Heart left ventricle (tissue), 16 donors: ENCODE measurements at places on chromosomes 6 and 20. TPM values are rescaled to one million over a fixed set of nuclear protein-coding genes. Genes with fewer than 3 reads are reported as not detected.

DNA sequence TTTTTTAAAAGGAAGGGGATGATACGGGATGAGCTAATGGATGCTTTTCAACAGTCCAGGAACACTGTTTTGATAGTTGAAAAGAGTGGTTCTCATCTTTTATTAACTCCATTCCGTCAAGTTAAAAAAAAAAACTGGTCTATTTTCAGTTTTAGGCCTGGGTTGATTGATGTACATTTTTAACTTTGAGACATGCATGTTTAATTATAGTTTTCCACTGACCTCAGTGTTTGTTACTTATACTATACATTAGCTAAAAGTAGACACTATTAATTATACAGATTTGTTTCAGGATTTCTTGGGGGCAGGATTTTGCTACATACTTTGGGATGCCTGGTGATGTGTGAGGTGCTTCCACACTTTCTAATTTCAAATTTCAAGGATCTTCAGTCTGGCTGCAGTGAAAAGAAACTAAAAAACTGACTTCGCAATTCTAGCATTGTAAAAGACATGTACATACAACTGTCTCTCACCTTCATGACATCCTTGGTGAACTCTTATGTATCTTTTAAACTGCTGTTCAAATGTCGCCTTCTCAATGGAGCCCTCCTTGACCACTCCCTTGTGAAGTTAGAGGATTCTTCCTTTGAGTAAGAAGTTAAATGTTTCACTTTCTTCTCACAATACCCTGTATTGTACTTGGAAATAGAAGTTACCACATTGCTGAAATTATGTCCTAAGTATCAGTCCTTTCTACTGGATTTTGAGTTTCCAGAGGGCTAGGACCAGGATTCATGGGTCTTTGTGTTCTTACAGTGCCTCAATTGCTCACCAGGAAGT is 101.7 kb downstream of the TSHZ2 start:
- no peak for DNase-seq

DNA sequence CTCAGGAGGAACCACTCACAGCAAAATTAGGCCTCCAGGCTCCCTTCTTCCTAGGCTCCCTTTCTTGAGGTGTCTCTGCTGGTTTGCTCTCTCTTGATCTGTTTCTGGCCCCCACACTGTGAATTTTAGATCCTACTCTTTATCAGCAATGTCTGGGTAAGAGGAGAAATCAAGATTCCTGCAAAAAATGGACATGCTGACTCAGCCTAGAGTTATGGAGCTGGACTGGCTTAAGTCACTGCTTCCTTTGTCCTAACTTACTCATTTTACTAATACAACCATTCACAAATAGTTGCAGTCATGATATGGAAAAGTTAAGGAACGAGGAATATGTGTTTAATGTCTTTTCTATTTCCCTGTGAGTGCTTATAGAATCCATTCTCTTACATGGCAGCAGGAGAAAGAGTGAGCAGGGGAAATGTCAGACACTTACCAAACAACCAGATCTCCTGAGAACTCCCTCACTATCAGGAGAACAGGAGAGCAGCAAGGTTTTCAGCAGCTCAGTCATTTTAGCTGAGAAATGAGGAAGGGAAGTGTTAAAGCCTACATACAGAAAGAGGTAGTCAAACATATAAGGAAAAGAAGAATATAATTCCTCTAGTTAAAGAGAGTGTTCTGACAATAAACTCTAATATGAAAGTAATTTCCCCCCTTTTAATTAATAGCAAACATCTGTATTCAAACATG is 160.8 kb downstream of the PDE7B start:
- DNase-seq = no peak

Gene GPR63
- 0.34 TPM for polyA plus RNA-seq

DNA sequence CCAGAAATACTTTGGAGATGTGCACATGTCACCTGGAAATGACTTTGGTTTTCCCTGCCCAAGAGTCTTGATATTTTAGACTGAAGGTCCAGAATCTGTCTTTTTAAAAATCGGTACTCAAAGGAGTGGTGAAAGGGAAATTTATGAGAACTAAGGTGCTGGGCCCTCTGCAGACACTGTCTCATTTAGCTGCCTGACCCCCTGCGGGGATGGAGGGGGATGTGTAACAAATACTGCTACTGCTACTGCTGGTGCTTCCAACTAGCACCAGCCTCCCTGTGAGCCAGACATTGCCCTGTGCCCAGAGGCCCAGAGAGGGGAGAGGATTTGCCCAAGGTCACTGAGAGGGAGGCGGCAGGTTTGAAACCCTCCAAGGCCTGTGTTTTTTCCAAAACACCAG is 7.0 kb downstream of the SCRT2 start:
- no peak for DNase-seq

DNA sequence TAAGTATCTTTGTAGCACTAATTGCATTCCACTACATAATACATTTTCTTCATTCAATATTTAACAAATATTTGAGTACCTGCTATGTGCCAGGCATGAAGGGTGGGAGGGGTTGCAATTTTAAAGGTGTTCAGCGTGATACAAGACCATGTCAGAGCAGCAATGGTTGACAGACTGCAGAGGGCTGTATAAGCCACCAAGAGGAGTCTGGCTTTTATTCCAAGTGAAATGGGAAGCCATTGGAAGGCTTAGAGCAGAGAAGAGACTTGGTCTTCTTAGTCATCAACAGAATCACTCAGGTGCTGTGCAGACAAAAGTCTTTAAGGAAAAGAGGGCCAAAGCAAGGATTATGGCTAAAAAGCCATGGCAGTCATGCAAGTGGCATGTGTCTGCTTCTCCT is 360.8 kb upstream of the ARID1B start:
- no peak for DNase-seq

- no peak for DNase-seq
Observed at GRCh38 chr20:1474817-1475603, 8.4 kb upstream of the NSFL1C start.

GRCh38 chr6:144248476-144249301 is 36.4 kb upstream of the UTRN start:
- DNase-seq = no peak

GRCh38 chr6:110295451-110296165 is 62.5 kb downstream of the METTL24 start:
- no peak for DNase-seq

DNA sequence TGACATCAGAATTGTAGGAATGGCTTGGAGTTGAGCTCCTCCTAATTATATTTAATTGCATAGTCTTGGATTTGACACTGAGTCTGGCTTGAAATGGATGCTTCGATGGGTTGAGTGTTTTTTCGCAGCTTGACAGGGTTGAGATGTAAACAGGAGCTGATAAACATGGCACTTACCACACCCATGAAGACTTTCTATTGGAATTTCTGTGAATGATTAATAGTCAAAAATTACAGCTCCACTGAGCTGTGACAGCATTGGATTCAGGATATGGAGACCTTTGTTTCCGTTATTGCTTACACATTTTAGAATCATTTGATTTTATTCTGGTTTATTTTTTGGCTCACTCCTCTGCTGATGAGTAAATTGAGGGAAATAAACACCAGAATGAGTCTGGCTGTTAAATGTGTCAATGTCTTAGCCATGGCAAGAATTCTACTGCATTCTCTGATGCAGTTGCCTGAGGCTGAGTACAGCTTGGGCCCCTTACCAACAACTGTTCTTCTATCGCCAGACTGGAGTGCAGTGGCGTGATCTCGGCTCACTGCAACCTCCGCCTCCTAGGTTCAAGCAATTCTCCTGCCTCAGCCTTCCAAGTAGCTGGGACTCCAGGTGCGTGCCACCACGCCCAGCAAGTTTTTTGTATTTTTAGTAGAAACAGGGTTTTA is 128.1 kb upstream of the DOK5 start:
- DNase-seq = no peak

DNA sequence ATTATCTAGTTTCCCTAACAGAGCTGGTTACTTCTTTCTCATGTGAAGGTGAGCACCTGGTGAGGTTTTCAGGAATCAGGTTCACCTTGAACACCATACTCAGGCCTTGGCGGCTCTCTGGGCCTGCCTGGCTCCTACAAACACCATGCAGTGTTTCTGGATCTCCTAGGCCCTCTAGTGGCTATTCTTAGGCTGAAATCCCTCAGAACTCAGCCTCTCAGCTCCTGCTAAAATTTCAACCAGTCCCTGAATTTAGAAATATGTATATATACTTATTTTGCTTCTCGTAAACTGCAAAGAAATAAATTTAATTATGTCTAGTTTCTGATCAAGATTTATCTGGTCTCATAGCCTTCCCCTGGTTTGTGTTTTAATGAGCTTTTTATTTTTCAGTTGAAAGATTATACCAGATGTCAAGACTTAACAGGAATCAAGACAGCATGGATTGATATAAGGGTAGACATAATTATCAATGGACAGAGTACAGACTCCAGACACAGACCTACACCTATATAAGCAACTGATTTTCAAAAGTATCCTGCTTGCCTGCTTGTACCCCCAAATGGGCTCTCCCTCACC is 55.9 kb downstream of the ANKEF1 start:
- peak; percentile 22 for DNase-seq

DNA sequence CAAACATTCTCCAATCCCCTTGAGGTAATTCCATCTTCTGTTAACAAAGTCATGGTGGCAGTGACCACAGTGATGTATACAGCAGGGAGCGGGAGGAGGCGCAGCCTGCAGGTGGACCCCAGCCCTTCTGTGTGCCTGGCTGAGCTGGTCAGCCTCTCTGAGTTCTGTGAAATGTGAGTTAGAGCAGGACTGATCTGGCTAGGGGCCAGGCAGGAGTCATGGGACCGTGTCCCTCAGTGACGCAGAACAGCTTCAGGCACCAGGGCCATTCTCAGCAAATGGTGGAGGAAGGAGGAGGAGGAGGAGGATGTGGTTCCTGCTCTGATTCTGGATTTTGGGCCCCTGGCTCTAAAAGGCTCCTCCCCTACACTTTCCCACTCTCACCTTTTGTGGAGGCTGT is 6.9 kb downstream of the PHACTR3 start:
- DNase-seq = peak; percentile 36

Gene MLN
- polyA plus RNA-seq = not detected

DNA sequence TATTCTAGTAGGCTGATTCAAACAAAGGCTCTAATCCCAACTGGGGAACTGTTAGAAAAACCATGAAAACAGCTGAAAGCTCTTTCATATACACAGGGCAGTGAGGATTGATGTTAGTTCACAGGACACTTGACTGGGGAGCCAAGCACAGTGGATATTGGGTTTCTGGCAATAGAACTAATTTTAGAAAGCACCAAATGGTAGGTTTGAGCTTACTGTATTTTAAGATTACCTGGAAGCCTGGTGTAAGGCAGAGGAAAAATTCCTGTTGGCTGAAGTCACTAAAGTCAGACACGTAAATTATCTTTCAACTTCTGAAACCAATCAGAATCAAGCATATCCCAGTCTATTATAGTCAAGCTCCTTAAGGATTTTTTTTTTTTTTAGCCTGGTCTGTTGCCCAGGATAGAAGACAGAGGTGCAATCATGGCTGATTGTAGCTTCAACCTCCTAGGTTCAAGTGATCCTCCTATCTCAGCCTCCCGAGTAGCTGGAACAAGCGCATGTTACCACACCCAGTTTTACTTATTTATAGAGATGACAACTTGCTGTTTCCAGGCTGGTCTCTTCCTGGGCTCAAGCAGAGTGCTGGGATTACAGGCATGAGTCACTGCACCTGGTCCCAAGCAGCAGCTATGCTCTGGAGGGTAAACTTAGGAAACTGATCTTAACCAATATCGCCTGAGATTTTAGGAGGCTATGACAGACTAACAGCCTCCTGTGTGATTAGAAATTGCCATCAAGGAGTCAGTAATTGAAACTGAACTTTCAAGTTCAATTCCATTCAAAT is 32.5 kb upstream of the SYNCRIP start:
- DNase-seq = no peak

DNA sequence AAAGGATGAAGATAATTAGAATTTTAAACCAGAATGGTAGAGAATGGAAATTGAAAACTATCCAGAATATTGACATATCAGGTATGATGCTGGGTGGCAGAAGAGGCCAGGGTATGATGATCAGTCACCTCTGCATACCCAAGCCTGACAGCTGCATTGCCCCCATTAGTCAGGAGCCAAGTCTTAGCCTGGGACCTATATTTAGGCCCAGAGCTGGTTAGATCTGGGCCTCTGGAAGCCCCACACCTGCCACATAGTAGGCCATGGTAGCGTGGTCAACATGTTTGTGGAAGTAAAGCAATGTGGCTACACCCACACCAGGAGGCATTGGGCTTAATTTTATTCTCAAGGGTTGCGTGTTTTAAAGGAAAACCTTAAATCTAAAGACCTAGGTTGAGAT is 32.1 kb upstream of the CALHM6 start:
- DNase-seq = no peak

DNA sequence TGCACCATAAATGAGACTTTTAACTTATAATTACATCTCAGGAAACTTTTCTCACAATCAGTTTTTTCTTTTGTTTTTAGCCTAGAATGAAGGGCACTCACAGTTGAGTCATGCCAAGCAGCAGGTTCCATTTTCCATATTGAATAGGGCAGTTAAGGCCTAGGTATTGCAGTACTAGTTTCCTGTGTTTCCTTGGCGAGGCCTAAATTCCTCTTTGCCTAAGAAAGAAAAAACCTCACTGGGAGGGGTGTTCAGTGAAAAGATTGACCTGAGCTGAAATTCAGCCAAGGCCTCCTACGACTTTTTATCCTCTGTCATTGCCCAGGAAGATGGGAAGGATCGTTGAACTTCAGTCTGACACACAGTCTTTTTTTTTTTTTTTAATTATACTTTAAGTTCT is 85.5 kb downstream of the IMPG1 start:
- no peak for DNase-seq

- no peak for DNase-seq
Observed at GRCh38 chr6:4401408-4402368, 266.3 kb upstream of the ECI2 start.

Gene CFAP61
- polyA plus RNA-seq = 12.1 TPM

DNA sequence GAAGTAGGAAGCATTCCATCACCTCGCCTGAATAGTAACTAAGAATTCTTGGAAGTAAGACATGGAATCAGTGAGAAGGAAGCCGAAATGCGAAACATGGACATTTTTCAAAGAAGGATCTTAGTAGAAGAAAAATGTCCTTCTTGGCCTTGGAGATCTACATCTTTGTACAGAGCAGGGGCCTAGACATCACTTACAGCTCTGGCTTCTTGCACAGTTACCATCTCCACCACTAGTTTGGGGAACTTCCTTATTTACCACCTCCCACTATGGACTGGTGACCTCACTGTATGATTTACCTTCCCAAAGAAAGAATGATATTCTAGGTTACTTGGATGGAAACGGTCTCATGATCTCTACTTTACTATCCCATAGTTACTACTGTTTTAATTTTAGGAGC is 15.7 kb downstream of the CASS4 start:
- DNase-seq = no peak

- DNase-seq = no peak
Observed at GRCh38 chr6:165417278-165417865, 108.0 kb upstream of the C6orf118 start.
